ENCODE measurements at places on chromosomes 2 and 18.

DNA sequence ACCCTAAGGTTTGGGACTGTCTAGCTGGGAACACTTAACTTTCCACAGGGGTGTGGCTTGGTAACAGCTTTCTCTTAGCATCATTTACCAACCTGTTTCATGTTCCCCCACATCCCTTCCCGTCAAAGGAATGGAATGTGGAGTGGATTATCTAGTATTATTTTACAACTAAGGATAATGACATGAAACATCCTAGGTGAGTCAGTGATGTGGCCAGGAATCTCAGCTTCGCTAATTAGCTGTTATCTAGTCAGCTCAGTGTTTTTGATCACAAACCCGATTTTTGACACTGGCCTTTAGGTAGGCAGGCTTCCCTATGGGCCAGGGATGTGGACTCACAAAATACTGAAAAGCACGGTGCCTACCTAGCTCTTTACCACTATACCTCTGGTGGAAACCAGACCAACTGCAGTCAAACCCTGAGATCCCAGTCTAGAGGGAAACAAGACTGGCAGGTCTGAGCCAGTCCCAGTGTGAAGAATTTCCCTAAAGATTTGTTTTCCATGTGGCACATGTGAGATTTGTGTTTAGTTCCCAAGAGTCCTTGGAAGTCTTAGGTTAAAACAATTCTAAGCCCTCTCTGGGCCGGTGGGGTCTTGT is 2.8 kb upstream of the NRP2 start:
- DNase-seq, result no peak

DNA sequence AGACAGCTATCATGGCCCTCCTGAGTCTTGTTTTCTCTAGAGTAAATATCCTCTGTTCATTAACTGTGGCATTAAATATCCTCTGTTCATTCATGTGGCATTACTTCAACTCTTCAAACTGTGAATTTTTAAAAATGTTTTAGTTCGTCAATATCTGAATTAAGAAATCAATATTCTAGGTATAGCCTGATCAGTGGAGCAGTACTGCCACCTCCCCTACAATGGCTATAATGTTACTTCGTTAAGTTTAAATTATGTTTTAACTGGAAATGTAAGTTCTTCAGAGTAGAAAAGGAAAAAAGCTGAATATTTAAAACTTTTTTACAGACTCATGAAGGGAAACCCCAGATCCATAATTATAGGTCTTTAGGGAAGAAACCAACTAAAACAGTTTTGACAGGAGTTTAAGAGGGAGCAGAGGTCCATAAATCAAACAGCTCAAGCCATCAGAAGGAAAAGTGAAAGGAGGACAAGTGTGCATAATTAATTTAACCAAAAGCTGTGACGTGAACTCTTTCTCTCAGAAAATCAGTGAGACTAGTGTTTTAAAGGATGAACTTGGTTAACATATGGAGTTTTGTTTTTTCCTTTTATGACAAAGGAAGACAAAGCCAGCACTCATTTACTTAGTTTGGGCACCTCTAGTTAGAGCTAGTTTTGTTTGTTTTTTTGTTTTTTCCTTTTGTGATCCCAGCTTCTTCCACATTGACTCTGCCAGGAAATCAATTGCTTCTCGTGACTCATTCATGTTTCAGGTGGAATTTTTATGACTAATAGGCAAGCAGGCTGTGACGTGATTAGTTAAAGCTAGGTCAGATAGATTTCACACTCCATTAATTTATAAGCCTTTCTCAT is 44.9 kb downstream of the RBBP8 start:
- peak; percentile 64 for DNase-seq

GRCh38 chr2:113873867-113874266 is 16.0 kb upstream of the ACTR3 start:
- no peak for DNase-seq

DNA sequence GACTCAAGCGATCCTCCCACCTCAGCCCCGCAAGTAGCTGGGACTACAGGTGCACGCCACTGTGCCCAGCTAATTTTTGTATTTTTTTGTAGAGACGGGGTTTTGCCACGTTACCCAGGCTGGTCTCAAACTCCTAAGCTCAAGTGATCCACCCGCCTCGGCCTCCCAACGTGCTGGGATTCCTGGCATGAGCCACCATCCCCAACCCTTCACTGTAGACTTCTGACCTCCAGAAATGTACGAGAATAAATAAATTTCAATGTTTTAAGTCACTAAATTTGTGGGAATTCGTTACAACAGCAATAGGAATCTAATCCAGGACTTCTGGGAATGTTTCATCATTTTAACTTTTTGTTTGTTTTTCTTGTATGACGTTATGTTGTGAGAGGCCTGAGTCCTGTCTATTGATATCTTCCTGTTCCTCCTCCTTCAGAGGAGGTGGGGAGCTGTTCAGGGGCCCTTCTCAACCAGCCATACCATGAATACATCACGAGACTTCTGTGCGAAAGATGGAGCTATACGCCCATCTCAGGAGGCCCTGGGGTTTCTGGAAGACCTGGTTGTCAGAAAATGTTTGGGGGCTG is 40.0 kb downstream of the TEX44 start:
- DNase-seq, result peak; percentile 56

DNA sequence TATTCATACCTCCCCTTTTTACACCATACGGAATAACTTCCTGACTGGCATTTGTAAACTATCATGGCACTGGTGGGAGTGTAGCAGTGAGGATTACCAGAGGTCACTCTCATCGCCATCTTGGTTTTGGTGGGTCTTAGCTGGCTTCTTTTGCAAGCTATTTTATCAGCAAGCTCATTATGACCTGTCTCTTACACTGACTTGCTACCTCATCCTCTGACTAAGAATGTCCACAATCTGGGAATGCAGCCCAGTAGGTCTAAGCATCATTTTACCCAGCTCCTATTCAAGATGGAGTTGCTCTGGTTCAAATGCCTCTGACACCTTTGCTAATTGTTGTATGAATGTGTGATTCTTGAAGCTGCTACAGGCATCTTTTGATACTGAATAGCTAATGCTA is 950.8 kb upstream of the SLC39A10 start:
- no peak for DNase-seq

- DNase-seq, result no peak
Observed at GRCh38 chr2:208415897-208416296, 9.3 kb downstream of the PTH2R start.

DNA sequence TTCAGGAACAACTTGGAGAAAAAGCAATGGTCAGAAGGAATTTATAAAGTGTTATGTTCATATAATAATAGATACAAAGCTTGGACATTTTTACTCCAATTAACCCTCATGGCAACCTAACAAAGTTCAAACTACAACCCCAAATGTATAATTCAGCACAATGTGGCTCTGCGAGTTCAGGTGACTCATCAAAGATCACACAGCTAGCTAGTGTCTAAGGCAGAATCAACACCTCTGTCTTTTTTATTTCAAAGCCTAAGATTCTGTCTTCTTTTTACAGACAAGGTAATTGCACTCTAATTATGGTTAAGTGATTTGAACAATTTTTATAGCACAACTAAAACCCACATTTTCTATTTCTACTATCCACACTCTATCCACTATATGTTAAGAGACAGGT is 90.5 kb downstream of the CHST9 start:
- DNase-seq, result no peak

- no peak for DNase-seq
Observed at GRCh38 chr2:204561771-204562170, 16.5 kb downstream of the PARD3B start.

DNA sequence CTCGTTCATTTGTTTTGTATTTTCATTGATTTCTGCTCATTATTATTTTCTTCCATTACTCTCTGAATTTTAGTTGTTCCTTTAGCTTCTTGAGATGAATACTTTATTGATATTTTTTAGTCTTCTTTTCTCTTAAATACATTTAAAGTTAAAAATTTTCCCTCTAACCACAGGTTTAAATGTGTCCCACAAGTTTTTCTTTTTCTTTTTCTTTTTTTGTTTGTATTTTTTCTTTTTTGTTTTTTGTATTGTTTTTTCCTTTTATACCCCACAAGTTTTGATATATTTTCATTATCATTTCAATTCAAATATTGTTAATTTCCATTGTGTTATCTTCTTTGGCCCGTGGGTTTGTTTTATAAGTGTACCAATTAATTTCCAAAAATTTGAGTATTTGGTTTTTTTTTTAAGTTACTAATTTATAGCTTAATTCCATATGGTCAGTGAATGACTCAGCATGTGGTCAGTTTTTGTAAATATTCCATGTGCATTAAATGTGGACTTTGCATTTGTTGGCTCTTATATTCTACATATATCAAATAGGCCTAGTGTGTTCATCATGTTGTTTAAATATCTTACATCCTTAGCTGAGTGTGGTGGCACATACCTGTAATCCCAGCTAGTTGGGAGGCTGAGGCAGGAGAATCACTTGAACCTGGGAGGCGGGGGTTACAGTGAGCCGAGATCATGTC is 16.2 kb downstream of the CENPO start:
- DNase-seq, result no peak

DNA sequence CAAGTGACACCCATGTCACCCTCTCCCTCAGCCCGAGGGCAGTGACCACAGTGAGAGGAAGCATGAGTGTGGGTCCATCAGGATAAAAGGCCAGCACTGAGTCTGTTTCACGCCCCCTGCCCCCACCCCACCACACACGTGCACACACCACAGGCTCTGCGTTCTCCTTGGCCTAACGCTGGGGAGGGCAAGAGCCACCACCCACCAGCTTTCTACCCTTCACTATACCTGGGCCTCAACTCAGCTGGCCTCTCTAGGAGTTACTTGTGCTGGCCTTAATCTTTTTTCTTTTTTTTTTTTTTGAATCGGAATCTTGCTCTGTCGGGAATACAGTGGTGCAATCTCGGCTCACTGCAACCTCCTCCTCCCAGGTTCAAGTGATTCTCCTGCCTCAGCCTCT is 140.5 kb downstream of the ZFP36L2 start:
- no peak for DNase-seq

DNA sequence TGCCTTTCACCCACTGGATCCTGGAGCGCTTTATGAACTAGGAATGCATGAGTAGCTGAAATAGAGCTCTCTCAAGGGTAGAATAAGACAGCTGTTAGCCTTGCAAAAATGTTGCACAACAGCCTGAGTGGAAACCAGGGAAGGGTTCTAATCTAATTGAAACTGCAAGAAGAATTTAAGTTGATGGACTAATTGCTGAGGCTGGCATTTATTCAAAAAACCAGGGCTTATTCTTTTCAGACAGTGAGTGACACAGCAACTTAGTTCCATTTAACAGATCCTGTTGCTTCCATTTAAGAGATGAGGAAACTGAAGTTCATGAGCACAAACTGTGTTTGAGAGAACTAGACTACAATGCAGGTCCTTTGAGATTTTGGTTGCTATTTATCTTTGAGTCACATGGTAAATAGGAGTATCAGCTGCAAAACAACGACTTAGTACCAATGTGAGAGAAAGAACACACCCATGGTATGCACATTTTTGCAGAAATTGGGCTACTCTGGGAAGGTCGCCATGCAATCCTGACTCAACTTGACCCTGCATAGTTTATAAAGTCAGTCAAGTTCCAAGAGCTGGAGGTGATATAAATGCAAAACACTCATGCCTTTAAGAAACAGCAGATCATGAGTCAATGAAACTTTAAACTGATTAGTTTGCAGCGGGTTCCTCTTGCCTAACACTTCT is 76.4 kb upstream of the PARD3B start:
- DNase-seq, result peak; percentile 46

DNA sequence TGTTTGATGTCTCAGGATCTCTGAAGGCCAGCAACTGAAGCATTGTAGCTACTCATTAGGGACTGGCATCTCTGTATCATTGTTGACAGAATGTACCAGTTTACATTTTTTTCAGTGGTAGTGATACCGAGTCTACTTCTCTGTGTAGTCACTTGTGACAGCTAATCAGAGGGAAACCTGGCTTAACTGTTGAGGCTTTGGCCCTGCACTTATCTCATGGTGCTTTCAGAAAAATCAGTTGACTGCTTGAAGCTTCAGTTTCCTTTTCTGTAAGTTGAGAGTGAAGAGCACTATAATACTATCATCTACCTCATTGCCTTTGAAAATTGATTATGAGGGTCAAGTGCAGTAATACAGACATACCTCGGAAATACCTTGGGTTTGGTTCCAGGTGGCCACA is 90.0 kb downstream of the COMMD1 start:
- no peak for DNase-seq

- no peak for DNase-seq
Observed at GRCh38 chr2:23904215-23904614, 22.7 kb downstream of the ATAD2B start.

- no peak for DNase-seq
Observed at GRCh38 chr2:97769308-97769707, 55.9 kb downstream of the ZAP70 start.

DNA sequence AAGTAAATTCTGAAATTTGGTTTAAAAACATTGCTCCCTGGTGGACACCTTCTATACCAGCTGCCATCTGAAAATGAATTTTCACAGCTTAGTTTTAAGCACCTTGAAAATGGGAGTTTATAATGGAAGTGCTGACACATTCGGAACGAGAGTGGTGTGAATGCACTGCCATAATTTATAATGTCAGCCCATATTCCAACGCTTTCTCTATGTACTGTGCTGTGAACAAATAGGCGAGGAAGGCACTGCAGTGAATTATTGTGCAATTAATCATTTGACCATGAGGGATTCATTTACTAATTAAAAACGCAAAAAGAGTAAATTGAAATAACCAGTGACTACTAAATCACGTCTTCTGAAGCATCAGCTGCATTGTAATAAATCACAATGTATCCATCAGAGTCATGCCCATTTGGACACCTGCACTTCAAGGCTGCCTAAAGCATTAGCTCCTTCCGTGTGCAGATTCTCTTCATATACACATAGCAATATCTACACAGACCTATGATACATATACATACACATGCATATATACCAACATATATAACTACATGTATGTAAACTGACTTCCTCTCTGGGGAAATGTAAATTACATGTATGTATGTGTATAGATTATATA is 699.8 kb downstream of the GALR1 start:
- DNase-seq, result no peak
